AG20443 (cell line): ENCODE measurements at places on chromosomes 5 and 9.

DNA sequence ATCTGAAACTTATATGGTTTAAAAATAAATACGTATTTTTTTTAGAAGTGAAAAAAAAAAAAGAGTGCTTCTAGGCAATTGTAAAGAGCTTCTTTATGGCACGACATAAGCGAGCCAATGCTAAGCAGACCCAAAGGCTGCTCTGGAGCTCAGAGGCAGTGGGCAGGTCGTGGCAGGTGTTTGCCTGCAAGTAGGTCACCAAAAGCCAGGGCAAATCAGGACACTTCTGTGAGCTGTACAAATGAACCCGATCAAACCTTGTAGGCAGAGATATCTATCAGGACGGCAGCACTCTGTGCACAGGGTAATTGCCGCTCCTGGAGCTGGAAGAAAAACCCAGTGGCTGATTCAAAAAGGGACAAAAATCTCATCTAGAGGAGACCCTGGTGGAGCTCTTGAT is 75.9 kb downstream of the IRX2 start:
- no peak for DNase-seq

GRCh38 chr9:98149422-98149821 is 30.4 kb upstream of the TRIM14 start:
- no peak for DNase-seq

GRCh38 chr5:42745426-42745825 is 11.2 kb upstream of the CCDC152 start:
- no peak for DNase-seq

GRCh38 chr5:73370640-73371583 is 77.7 kb downstream of the FOXD1 start:
- DNase-seq: peak; percentile 60

DNA sequence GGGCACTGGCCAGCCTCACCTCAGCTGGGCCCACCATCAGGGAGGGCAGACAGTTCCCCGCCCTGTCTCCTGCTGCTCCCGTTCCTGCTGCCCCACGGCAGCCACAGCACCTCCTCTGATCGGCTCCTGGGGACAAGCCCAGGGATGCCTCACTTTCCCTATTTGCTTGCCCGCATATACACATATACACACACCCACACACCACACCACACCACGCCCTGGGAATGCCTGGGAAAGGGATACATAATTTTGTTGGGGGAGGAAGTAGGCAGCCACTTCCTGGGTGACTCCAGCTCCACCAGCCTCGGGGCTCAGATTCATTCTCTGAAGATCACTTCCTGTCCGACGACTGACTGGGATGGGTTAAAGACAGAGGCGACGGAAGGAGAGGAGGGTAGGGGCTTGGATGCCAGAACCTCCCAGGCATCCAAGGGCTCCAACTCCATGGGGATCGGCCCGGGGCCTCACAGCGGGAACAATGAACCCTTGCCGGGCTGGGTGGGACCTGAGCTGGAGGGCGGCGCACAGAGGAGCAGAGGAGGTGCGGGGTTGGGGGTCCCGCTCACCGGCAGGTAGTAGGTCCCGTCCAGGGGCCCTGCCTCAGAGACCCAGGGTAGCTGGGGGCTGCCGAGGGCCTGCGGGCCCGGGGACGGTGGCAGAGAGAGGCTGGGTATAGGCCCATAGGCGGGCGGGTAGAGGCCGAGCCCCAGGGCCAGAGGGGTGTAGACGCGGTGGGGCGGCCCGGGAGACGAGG is 2.0 kb upstream of the MZB1 start:
- no peak for DNase-seq

GRCh38 chr9:93091056-93091452 is 5.0 kb upstream of the CARD19 start:
- DNase-seq: no peak

- DNase-seq: no peak
Observed at GRCh38 chr9:108913391-108913790, 20.5 kb downstream of the ELP1 start.

DNA sequence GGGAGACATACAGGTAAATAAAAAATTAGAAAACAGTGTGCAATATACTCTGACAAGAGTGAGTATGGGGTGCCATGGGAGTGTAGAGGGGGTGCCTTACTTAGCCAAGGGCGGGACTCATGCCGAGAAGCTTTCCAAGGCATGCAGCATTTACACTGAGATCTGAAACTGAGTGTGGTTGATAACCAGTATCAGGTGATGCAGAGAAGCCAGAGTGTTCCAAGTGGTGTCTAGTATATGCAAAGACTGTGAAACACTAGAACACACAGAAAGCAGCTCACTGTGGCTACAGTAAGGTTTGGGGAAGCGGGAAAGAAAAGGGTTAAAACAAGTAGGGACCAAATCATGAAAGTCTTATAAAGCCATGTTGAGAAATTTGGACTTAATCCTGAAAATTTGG is 30.5 kb upstream of the ERBIN start:
- DNase-seq: no peak
